ENCODE measurements at places on chromosomes 16 and 17.
A peak's percentile ranks its signal among the peaks of the same experiment; 100 is the strongest.

DNA sequence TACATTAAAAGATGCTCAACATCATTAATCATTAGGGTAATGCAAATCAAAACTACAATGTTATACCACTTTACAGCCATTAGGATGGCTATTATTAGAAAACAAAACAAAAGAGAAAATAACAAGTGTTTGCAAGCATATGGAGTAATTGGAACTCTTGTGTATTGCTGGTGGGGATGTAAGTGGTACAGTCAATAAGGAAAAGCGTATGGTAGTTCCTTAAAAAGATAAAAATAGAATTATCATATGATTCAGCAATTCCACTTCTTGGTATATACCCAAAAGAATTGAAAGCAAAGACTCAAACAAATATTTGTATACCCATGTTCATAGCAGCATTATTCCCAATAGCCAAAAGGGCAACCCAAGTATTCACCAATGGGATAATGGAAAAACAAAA, 1.4 kb upstream of the CAPNS2 start:
- no peak for DNase-seq

- DNase-seq = no peak
Measured at GRCh38 chr17:17381446-17382064, 78.4 kb downstream of the NT5M start.

- no peak for DNase-seq
Measured at GRCh38 chr16:87762620-87763019, 3.2 kb downstream of the KLHDC4 start.

DNA sequence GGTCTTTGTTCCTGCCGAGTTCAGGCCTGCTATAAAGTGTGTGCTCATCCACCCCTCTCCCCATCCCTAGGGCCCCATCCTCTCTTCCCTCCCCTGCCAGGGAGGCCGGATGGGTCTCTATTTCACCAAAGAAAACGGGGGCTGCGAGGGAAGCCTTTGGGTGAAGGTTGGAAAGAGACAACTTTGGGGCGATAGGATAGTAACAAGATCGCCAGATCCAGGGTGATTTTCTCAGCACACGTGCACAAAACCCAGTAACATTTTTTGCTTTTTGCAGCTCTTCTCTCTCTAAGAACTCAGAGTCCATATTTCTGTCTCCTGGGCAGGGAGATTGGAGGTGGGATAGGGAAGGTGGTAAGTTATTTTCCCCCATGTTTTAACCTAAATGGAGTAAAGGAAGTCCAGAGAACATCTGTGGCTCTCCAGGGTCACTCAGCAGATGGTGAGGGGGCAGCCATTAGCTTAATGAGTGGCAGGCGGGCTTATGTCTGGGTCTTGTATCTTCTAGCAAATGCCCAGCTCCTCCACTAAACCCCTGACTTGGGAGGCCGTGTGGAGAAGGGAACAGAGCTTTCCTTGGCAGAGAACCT, 6.9 kb downstream of the CCR7 start:
- no peak for DNase-seq

GRCh38 chr16:73069581-73070262, 21.8 kb upstream of the ZFHX3 start:
- DNase-seq = no peak

DNA sequence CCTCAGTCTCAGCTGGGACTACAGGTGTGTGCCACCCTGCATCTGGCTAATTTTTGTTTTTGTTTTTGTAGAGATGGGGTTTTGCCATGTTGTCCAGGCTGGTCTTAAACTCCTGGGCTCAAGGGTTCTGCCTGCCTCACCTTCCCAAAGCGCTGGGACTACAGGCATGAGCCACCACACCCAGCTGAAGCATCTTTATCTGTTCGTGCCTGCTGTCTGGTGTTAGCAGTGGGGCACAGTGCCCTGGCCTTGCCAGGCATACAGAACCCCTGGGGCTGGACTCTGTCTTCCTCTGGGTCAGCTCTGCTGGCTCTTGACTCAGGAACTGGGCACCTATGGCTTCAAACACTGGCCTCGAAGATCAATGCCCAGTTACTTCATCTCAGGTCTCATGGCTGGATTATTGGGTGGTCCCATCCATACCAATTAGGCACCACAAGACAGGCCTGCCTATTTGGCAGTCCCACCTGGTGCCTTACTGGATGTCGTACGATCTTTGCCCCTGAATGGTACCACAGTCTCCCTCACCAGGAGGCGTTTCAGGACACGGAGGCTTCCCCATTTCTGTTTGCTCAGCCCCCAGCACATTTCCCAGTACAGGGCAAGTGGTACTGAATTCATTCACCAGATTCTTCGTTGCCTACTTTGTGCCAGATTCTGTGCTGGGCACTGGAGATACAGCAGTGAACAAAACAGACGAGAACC, 99.3 kb downstream of the RAB11FIP4 start:
- no peak for DNase-seq

- DNase-seq = peak; percentile 62
Measured at GRCh38 chr17:63838631-63839171, 3.8 kb downstream of the SMARCD2 start.

DNA sequence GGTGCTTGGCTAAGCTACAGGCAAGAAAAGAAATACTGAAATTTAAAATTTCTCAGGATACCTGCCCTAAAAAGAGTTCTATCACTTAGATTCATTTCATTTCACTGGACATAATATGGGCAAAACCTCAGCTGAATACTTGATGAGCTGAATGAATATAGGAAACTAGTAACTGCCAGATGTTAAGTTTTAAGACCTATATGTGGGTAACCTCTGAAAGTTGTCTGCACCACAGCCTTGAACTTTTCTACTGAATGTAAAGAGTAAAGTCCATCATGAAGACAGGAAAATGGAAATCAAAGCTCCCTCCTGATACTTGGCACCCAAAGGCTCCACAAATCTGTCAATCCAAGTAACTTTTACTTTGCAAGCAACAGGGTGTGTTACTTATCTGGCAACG, 50.8 kb downstream of the HIC1 start:
- DNase-seq = no peak

DNA sequence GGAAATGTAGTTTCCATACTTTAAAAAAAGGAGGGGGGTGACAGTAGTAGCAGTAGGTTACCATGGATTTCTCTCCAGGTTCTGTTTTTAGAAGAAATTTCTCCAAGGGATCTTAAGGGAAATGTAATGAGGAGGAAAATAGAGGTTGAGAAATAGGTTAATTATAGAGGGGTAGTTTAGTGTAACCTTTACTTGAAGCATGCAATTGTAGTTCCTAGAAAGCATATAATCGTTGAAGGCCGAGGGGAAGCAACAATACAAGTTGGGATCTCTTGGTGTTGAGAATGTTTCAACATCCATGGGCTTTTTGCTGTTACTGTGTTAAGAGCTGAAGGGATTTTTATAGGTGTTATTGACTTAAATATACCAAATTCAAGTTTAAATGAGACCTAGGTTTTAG, 25.1 kb downstream of the TNRC6A start:
- DNase-seq = no peak

- peak; percentile 35 for DNase-seq
Measured at GRCh38 chr16:57609541-57610401, 18.7 kb upstream of the ADGRG1 start.

GRCh38 chr17:69065113-69065512, 4.4 kb upstream of the ABCA9 start:
- DNase-seq = no peak

GRCh38 chr17:6498901-6499540, 54.8 kb downstream of the PIMREG start:
- peak; percentile 36 for DNase-seq

DNA sequence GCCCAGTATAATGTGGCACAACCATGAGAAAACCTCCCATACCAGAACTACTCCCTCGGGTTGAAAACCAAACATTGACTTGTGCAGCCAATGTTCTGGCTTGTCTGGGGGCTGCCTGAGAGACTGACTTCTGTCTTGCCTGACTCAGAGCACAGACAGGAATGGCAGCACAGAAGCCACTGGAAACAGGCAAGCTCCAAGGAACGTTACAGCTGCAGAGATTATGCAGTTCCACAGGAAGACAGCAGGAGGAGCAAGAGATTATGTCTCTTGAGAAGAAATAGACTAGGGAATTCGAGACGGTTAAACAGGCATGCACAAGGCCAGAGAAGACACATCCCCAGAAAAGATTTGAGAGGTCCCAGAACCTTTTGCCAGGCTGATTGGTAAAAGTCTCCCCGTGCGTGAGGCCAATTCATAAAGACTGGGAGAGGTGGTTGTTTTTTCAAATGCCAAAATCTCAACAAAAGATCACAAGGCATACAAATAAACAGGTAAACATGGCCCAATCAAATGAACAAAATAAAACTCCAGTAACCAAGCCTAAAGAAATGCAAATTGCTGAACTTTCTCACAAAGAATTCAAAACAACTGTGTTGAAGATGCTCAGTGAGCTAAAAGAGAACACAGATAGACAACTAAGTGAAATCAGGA, 90.6 kb upstream of the CDH5 start:
- peak; percentile 52 for DNase-seq

DNA sequence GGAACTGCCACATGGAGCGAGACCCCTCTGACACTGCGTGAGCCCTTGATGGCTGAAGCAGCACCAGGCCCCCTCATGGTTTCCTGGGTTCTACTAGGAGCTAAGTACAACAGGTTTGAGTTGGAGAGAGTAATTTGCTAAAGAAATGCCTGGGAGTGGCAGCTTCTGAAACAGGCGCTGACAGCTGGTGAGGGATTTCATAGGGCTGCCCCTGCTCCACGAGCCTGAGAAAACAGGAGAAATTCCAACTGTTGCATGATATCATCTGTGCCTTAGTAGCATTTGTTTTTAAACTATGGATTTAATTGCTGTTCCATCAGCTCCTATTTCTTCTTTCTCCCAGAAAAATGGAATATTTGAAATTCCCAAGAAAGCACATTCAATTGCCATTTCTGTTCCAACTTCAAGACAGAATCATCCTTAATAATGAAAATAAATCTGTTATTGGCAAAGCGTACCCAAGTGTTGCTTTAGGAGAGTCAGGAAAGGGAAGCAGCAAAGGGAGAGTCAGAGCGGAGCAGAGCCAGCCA, 78.8 kb upstream of the ANKFN1 start:
- no peak for DNase-seq

- peak; percentile 59 for DNase-seq
Measured at GRCh38 chr17:72614871-72615626, 477.4 kb downstream of the SLC39A11 start.

GRCh38 chr16:83963277-83964119, 4.5 kb upstream of the NECAB2 start:
- DNase-seq = no peak

DNA sequence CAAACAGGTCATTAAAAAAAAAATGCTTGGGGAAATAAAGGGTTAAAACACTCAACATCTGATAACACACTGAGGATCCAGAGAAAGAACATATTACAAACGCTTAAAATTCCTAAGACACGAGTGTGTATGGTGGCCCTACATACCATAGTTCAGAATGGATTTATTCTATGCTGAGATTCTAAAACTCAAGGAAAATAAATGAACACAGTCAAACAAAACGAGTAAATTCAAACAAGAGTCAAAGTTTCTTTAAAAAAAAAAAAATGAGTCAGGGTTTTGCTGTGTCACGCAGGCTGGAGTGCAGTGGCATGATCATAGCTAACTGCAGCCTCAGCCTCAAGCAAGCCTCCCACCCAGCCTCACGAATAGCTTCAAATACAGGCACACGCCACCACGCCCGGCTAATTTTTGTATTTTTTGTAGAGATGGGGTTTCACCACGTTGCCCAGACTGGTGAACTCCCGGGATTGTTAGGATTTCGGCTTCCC, 17.4 kb downstream of the CRK start:
- DNase-seq = no peak

GRCh38 chr16:49484451-49484849, 110.8 kb downstream of the C16orf78 start:
- DNase-seq = peak; percentile 83

DNA sequence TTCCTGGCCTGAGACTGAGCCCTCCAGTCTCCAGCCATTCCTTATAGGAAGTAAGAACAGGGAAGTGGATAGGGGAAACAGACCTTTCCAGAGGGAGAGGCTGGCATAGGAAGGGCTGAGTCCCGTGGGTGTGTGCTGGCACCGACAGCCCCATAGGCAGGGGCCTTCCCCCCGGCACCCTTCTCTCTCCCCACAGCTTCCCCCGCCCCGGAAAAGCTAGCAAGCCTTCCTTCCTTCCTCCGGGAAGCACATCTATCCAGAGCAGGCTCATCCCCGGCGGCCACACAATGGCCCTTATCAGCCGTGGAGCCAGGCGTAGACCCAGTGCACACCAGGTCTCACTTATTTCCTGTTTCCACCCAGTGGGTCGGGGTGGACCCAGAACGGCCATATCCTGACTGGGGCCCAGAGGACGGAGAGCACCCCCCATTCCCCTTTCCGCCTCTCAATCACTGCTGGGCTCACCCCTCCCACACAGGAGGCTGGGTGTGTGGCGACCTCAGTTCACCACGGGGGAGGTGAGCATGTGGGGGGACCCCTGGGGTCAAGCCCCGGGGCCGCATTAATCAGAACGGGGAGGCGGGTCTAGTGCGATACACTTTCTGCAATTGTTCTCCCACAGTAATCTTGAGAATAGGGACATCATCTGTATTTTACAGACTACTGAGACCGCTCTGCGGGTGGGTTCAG, 950 bp upstream of the MYO1C start:
- no peak for DNase-seq

- DNase-seq = no peak
Measured at GRCh38 chr16:58124601-58124915, 4.6 kb downstream of the CFAP20 start.

- peak; percentile 99 for DNase-seq
Measured at GRCh38 chr16:84504420-84505248, at the start of gene MEAK7. MEAK7 (minus strand) TSS chr16:84504659; CDS start chr16:84498086, 6,573 bp downstream.

- no peak for DNase-seq
Measured at GRCh38 chr17:4142107-4142900, 526 bp downstream of the ZZEF1 start.

DNA sequence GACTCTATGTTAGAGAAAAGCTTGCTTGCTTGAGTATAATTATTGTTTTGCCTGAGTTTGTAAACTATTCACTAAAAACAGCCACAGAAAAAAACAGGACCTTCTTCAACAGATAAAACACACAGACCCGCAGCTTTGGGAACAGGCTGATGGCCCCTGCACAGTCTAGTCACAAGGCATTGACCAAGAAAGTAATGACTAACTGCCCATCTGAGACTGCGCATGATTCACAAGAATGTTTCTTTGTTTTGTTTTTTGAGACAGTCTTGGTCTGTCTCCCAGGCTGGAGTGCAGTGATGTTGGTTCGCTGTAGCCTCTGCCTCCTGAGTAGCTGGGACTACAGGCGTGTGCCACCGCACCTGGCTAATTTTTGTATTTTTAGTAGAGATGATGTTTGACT, 2.8 kb upstream of the ZKSCAN2 start:
- no peak for DNase-seq

GRCh38 chr17:35790841-35791240, 4.6 kb downstream of the MMP28 start:
- peak; percentile 18 for DNase-seq

- peak; percentile 80 for DNase-seq
Measured at GRCh38 chr17:75693500-75694481, 26.7 kb downstream of the SAP30BP start.
